Astrocyte of the cerebellum (primary cell): ENCODE measurements at places on chromosomes 1 and 21.

DNA sequence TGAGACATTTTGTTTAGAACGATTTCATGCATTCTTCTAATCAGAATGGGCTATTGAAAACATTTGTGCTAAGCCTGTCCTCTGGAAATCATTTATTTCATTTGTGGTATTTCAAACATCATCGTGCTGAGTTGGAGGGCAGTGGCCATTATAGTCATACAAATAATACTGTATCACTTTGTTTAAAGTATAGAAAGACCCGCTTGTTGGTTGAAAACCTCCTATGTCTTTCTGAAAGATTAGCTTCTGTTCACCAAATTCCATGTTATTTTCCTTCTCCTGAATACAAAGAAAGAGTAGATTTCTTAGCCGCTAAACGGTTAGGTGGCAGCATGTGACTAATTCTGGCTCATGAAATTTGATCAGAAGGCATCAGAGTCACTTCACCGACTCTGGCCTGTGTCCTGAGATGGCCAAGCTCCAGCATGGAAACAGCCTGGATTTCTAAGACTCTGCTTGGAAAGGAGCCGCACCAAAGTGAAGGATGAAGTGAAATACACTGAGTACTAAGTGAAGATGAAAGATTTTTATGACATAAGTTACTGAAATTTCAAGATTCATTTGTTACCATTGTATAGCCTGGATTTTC lies 355.1 kb downstream of the USP25 start:
- DNase-seq, result peak; percentile 77

- no peak for DNase-seq
These were observed 298.4 kb downstream of the ADGRL2 start for GRCh38 chr1:82099170-82099569.

DNA sequence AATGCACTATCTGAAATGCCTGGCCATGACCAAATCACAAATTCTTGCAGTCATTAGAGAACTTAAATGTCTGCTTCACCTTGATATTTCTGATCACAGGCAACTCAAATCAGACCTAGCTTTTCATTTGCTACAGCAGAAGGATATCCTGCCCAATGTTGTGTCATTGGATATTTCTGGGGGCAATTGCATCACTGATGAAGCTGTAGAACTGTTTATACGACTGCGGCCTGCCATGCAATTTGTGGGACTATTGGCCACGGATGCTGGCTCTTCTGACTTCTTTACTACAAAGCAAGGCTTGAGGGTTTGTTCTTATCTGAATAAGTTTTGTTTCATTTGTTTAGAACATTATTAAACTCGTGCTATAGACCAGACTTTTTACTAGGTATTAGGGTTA lies 14.9 kb downstream of the ZYG11A start:
- DNase-seq, result no peak

DNA sequence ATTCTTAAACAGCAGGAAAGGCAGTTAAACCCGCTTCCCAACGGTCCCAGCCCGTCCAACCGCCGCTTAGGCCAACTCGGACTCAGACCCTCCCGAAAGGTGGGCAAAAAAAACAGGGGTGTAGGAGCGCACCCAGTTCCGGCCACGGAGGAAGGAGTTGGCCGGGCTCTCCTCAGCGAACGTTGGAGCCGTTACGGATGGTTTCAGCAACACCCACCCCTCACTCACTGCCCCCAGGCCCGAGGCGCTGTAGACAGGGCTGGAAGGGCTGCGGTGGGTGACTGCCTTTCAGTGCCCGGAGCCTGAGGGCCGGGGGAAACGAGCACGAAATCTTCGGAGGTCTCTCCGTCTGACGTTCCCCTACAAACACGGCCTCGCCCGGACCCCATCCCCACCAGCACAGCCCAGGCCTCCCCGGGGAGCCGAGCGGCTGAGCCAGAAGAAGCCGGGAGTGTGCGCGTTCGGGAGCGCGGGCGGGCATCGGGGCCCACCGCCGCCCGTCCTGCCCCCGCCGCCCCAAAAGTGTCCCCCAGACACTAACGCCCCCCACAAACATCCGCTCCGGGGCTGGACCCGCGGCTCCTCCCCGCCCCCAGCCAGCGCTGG lies 1.3 kb downstream of the KDM5B start:
- DNase-seq, result no peak

- DNase-seq, result no peak
These were observed 109.7 kb upstream of the SYT6 start for GRCh38 chr1:114263343-114263742.

- DNase-seq, result no peak
These were observed 62.8 kb upstream of the PDE9A start for GRCh38 chr21:42590431-42591131.

DNA sequence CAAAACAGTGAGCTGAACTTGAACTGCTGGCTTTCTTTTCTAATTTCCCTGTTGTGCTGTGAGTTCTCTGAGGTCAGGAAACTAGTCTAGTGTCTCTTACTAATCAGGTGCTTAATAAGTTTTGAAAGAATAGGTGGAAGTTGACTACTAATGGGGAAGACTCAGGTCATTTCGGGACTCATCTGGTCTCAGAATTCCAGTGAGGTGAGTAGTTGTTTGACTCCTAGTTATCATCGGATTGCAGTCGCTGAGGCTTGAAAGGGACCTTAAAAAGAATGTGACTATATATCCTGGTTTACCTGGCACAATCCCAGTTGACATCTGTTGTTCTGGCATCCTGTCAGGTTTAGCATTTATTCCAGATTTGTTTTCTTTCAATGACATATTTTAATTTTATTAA lies 81.4 kb upstream of the SPAG17 start:
- DNase-seq, result no peak
